ENCODE measurements at places on chromosomes 2 and 18. TPM values are rescaled to one million over a fixed set of nuclear protein-coding genes. Genes with fewer than 3 reads are reported as not detected.

- no peak overlapping the region for H3K27ac ChIP-seq
- no peak overlapping the region for H3K4me3 ChIP-seq
- H3K4me1 ChIP-seq: peaks cover 3% of the 10 kb centered on the region
- no peaks in the 10 kb centered on the region for H3K36me3 ChIP-seq
These were observed 31.2 kb downstream of the TFCP2L1 start for GRCh38 chr2:121253674-121254240.

- no peak for DNase-seq
- H3K4me1 ChIP-seq: no peaks in the 10 kb centered on the region
- no peak overlapping the region for H3K4me3 ChIP-seq
- no peaks in the 10 kb centered on the region for H3K36me3 ChIP-seq
- no peak overlapping the region for H3K27ac ChIP-seq
- H3K27me3 ChIP-seq: no peaks in the 10 kb centered on the region
These were observed 182.9 kb upstream of the SIX3 start for GRCh38 chr2:44758591-44758990.

DNA sequence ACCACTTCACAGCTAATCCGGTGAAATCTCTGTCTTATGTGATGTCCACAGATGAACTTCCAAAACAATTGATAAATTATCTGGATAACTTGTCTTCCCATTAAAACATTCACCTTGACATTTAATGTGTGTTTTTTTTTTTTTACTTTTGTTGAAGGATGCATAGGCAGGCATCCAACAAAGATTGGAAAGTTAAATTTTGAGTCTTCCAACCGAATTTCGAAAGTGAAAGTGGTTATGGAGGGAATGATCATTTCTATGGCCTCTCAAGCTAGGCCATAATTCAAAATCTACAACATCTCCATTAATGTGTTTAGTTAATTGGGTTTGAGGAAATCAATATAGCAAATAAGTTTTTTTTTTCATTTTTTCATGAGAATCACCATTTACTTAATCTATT lies 1495.5 kb upstream of the ACVR2A start:
- no peaks in the 10 kb centered on the region for H3K4me1 ChIP-seq
- H3K27me3 ChIP-seq: no peaks in the 10 kb centered on the region
- no peak overlapping the region for H3K4me3 ChIP-seq
- H3K27ac ChIP-seq: no peak overlapping the region

Gene PTGR3
- 10.0 TPM for polyA plus RNA-seq

Gene HOXD9
- 1.9 TPM for polyA plus RNA-seq
